ENCODE measurements at places on chromosomes 5 and 9.

GRCh38 chr9:33019797-33020196 is 5.3 kb upstream of the DNAJA1 start:
- DNase-seq, result no peak

- DNase-seq, result no peak
These were observed 353.5 kb downstream of the ENC1 start for GRCh38 chr5:74286734-74287695.

- no peak for DNase-seq
These were observed 15.0 kb downstream of the CARD19 start for GRCh38 chr9:93111001-93111370.

DNA sequence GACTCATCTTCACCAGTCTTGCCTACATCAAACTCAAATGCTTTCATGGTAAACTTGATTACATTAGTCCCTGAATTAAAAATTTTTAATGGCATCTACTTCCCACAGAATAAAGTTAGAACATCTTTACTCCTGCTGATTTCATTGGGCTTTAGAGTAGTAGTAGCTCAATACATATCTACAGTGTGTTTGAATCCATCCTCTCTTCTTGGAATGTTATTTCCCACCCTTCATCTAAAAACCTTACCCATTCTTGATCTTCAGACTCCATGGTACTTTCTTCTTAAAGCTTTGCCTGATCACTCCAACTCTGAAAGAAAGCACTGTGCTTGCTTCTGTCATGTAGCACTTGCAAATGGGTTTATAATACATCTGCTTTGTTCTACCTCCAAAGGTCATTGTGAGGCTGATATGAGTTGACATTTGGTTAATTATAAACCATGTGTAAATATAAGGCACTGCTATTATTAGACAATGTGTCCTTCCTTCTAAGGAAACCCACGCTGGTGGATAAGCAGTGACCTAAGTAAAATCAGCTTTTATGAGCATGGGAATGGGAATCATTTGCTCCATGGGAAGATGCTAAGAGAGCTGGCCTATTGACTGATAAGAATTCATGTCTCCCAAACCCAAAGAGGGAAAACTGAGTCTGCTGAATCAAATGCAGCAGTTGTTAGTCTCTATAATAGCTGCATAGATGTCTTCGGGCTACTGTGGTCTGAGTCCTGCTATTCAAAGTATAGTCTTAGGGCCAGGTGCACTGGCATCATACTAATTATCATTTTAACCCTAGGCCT is 7.5 kb upstream of the PRLR start:
- DNase-seq, result no peak

DNA sequence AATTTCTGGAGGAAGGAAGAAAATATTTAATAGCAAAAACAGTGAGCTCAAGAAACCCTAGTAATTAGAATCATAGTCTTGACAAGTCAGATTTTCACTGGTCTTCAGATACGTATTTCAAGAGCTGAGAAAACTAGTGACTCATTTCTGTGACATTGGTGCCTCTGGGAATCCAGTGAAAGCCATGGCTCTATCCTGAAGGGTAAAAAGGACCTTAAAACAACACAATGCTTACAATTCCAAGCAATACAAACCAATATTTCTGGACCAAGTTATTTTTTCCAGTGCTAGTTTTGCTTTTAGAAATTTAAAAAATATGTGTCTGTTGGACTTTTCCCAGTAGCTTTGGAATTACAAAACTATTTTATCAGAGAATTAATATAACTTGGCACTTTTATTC is 140.3 kb downstream of the LPAR1 start:
- DNase-seq, result no peak

GRCh38 chr9:98406469-98406868 is 151.0 kb upstream of the TBC1D2 start:
- DNase-seq, result no peak

- no peak for DNase-seq
These were observed 133.4 kb downstream of the OLFM1 start for GRCh38 chr9:135220601-135221575.

- no peak for DNase-seq
These were observed 251.1 kb downstream of the BNC2 start for GRCh38 chr9:16619402-16619801.

- DNase-seq, result no peak
These were observed 1308.3 kb upstream of the CDH9 start for GRCh38 chr5:28346696-28347095.

GRCh38 chr9:34576597-34577399 is 12.7 kb downstream of the CNTFR start:
- no peak for DNase-seq

- no peak for DNase-seq
These were observed 8.3 kb upstream of the NKD2 start for GRCh38 chr5:1000329-1000728.

- DNase-seq, result no peak
These were observed 12.6 kb downstream of the OR13C5 start for GRCh38 chr9:104586496-104587180.

GRCh38 chr9:5025416-5025815 is 40.3 kb downstream of the JAK2 start:
- DNase-seq, result no peak

GRCh38 chr9:5364294-5365024 is 24.8 kb upstream of the RLN1 start:
- no peak for DNase-seq

- DNase-seq, result no peak
These were observed at the start of gene CTSL for GRCh38 chr9:87725900-87726709. CTSL (plus strand) TSS chr9:87726119; CDS start chr9:87727604, 1,485 bp downstream.

DNA sequence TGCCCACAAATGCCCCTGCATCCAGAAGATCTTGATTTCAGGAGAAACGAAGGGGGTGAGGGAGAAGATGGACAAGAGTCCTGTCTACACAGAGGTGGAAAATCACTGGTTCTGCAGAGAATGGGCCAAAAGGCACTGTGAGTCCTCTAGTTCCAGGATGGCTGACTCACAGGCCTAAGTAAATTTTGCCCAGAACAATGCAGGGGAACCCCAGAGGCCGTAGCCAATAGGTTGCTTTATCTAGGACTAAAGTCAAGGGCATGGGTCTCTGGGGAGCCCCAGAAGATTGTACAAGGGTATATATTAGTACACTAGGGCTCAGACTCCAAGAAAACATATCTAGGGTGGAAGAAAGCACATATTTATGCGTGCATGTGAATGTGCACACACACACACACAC is 98.0 kb downstream of the SLIT3 start:
- DNase-seq, result no peak

DNA sequence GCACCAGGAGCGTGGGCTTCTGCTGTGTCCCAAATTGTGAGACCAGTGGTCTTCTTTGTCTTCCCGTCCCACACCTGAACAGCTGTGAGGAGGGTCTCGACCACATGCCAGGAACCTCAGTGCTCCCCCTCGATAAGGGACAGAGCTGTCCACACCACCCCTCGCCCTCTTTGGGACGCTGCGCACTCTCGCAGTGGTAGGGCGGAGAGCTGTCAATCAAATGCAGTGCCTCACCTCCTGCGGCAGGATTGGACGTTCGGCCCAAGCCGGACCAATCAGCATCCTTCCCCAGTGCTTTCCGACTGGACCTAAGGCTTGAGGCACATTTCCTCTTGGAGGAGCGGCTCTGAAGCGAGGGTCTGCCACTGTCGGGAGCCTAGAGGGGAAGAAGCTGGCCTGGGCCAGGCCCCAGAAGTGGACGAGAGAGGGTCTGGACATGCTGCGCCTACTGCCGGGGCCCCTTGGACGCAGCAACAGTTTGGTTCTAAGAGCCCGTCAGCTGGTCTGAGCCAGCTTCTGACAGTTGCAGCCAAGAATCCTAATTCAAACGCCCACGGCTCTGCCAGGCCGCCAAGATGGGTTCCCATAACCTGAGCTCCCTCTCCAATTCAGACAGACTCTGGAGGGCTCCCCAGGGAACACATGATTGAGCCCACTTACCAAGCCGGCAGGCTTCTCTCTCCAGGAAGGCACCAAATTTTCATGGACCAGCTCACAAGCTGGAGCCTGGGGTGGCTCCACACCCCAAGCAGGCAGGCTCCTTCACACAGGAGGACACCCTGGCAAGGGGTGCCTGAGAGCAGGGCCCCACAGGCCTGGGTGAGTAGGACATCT is 28.1 kb upstream of the ADAMTS2 start:
- DNase-seq, result no peak

GRCh38 chr9:89346696-89347095 is 28.4 kb downstream of the SECISBP2 start:
- no peak for DNase-seq

- no peak for DNase-seq
These were observed 74.4 kb upstream of the EQTN start for GRCh38 chr9:27371382-27371781.

DNA sequence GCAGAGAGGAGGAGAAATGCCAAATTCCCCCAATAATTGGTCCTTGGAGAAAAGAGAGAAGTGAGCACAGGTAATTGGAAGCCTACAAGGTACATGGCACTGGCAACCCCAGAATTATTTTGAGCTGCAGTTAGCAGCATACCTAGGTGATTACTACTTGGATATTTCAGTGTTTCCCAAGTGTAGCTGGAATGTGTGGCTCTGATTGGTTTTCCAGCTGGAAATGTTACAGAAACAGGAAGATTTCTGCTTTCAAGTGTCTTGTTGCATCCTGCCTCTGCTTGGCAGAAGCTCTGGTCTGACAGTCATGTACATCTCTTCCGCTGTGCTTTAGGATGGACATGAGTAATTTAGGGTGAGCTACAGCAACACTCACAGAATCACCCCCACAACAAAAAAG is 262.1 kb downstream of the ENC1 start:
- no peak for DNase-seq

GRCh38 chr5:435961-436640 is 6.9 kb upstream of the EXOC3 start:
- DNase-seq, result no peak

DNA sequence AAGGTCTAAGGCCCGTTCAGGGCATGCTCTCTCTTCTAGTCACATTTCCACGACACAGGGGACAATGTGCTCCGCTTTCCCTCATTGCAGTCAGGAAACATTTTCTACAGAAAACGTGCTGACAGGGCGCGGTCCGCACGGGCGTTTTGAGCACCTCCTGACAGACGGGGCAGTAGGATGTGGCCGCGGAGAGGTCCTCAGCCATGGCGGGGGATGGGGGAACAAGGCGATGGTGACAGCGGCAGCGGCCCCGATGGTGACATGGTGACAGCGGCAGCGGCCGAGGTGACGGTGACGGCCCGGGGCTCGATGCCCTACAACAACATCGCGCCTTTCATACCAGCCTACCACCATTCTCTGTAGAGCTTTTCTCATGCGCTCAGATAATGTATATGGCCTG is 4.1 kb downstream of the PLPP1 start:
- no peak for DNase-seq

DNA sequence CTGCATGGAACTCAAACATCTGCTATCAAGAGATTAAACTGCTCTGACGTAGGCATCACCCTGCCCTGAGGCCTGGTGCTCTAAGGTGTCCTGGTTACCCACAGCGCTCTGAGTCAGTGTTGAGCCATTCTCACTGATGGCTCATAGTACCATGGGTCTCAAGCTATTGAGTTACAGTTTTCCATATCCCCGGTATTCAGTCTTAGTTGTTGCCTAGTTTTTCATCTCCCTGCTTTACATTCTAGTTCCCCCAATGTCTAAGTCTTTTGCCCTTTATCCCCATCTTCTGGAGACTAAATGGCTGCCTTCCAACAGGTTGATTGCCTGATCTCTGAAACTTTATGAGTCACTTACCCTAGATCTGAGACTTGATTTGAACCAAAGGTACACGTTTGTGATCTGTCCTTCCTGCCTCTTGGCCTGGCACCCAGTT is 161.2 kb upstream of the PTGER4 start:
- DNase-seq, result no peak

- DNase-seq, result no peak
These were observed 57.4 kb upstream of the SIMC1 start for GRCh38 chr5:176180781-176181180.

GRCh38 chr5:38751103-38751502 is 94.7 kb upstream of the OSMR start:
- no peak for DNase-seq

- no peak for DNase-seq
These were observed 4.6 kb downstream of the KIF2A start for GRCh38 chr5:62310426-62311143.

- no peak for DNase-seq
These were observed 61.4 kb downstream of the SLC44A1 start for GRCh38 chr9:105305856-105306255.

DNA sequence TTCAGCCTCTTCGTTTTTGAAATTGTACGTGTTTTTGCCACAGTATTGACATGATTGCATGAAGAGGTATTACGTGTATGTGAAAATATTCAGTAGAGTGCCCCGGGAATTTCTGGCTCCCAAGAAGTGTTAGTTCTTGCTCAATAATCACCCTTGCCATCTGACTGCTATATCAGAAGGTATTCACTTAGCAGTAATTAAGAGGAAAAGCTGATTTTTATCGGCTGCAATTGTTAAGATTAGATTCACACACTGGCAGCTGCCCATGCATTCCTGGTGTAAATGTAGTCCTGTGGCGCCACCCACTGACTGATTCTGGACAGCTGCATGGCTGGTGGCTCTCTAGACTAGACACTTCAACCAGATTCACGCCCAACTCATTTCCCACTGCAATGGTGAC is 440.1 kb upstream of the ADAMTS16 start:
- no peak for DNase-seq

GRCh38 chr5:35832762-35833161 is 23.9 kb upstream of the IL7R start:
- no peak for DNase-seq

- DNase-seq, result no peak
These were observed 51.5 kb downstream of the MLLT3 start for GRCh38 chr9:20570756-20571155.

GRCh38 chr9:109403116-109403515 is 82.3 kb upstream of the EPB41L4B start:
- no peak for DNase-seq

- no peak for DNase-seq
These were observed 69.6 kb upstream of the PRRC1 start for GRCh38 chr5:127447827-127448226.

GRCh38 chr5:128216860-128217531 is 133.4 kb downstream of the SLC12A2 start:
- DNase-seq, result no peak
